Placental pericyte (primary cell): ENCODE measurements at places on chromosomes 13 and 19. TPM values are rescaled to one million over a fixed set of nuclear protein-coding genes. Genes with fewer than 3 reads are reported as not detected.

TSC22D1 gene
- 67.8 and 88.8 TPM in 2 replicates for total RNA-seq

URI1 gene
- 48.5 and 57.8 TPM in 2 replicates for total RNA-seq

FREM2 gene
- under 0.01 TPM in 1 of 2 replicates, not detected in the other for total RNA-seq

SH2D3A gene
- total RNA-seq, result 0.29 TPM in 1 of 2 replicates, not detected in the other

PLEKHJ1 gene
- 40.9 and 50.4 TPM in 2 replicates for total RNA-seq

AXL gene
- total RNA-seq, result 265 and 531 TPM in 2 replicates

LGALS7B gene
- not detected in 2 replicates for total RNA-seq

KLK2 gene
- total RNA-seq, result not detected in 2 replicates

SOHLH2 gene
- 0.22 and 0.72 TPM in 2 replicates for total RNA-seq

ZNF486 gene
- total RNA-seq, result 8.8 and 8.9 TPM in 2 replicates

ZNF99 gene
- total RNA-seq, result not detected in 2 replicates

DNAJC15 gene
- 11.3 and 12.9 TPM in 2 replicates for total RNA-seq

ZNF221 gene
- total RNA-seq, result 5.3 and 7.9 TPM in 2 replicates

SARS2 gene
- 22.5 and 29.3 TPM in 2 replicates for total RNA-seq

ZNF541 gene
- total RNA-seq, result not detected in 2 replicates

GDF15 gene
- 98.2 and 1,056 TPM in 2 replicates for total RNA-seq

ATP4A gene
- not detected in 2 replicates for total RNA-seq

APOC4 gene
- not detected in 2 replicates for total RNA-seq

FCER2 gene
- total RNA-seq, result not detected in 2 replicates

SHD gene
- total RNA-seq, result not detected in 2 replicates

FLT3LG gene
- 4.8 and 6.9 TPM in 2 replicates for total RNA-seq

SUPT5H gene
- 97.6 and 122 TPM in 2 replicates for total RNA-seq

PBX4 gene
- total RNA-seq, result 0.22 TPM in 1 of 2 replicates, not detected in the other

WDR87 gene
- total RNA-seq, result not detected in 2 replicates

ZSCAN5B gene
- total RNA-seq, result not detected in 2 replicates

EPN1 gene
- 87.8 and 104 TPM in 2 replicates for total RNA-seq

CNFN gene
- total RNA-seq, result not detected in 2 replicates

OR7C1 gene
- total RNA-seq, result not detected in 2 replicates

LPAR2 gene
- 1.0 and 2.2 TPM in 2 replicates for total RNA-seq

ATP7B gene
- 1.4 and 2.8 TPM in 2 replicates for total RNA-seq

C19orf85 gene
- total RNA-seq, result not detected in 2 replicates

SIGLEC5 gene
- total RNA-seq, result not detected in 2 replicates

EBPL gene
- 30.5 and 37.0 TPM in 2 replicates for total RNA-seq

EXOC3L2 gene
- under 0.01 TPM in 1 of 2 replicates, not detected in the other for total RNA-seq

ITPKC gene
- total RNA-seq, result 17.5 and 23.2 TPM in 2 replicates

CAPN12 gene
- total RNA-seq, result 0.22 TPM in 1 of 2 replicates, not detected in the other

WDR88 gene
- total RNA-seq, result not detected in 2 replicates

ZNF560 gene
- total RNA-seq, result 2.8 and 4.4 TPM in 2 replicates

DPF1 gene
- total RNA-seq, result 0.88 and 5.9 TPM in 2 replicates

SPRED3 gene
- 3.7 and 10.2 TPM in 2 replicates for total RNA-seq

EBI3 gene
- total RNA-seq, result 1.3 and 1.7 TPM in 2 replicates

ZNF90 gene
- 0.88 and 1.4 TPM in 2 replicates for total RNA-seq

PRRG2 gene
- total RNA-seq, result 0.14 and 0.22 TPM in 2 replicates

CYP4F12 gene
- not detected in 2 replicates for total RNA-seq

FPR1 gene
- 0.44 and 0.86 TPM in 2 replicates for total RNA-seq

ZNF426 gene
- total RNA-seq, result 16.0 and 23.2 TPM in 2 replicates

CIRBP gene
- total RNA-seq, result 199 and 402 TPM in 2 replicates

MARCHF2 gene
- total RNA-seq, result 56.0 and 65.9 TPM in 2 replicates

SIGLEC12 gene
- not detected in 2 replicates for total RNA-seq
